ENCODE measurements at places on chromosomes 12 and 14. TPM values are rescaled to one million over a fixed set of nuclear protein-coding genes. Genes with fewer than 3 reads are reported as not detected.

DNA sequence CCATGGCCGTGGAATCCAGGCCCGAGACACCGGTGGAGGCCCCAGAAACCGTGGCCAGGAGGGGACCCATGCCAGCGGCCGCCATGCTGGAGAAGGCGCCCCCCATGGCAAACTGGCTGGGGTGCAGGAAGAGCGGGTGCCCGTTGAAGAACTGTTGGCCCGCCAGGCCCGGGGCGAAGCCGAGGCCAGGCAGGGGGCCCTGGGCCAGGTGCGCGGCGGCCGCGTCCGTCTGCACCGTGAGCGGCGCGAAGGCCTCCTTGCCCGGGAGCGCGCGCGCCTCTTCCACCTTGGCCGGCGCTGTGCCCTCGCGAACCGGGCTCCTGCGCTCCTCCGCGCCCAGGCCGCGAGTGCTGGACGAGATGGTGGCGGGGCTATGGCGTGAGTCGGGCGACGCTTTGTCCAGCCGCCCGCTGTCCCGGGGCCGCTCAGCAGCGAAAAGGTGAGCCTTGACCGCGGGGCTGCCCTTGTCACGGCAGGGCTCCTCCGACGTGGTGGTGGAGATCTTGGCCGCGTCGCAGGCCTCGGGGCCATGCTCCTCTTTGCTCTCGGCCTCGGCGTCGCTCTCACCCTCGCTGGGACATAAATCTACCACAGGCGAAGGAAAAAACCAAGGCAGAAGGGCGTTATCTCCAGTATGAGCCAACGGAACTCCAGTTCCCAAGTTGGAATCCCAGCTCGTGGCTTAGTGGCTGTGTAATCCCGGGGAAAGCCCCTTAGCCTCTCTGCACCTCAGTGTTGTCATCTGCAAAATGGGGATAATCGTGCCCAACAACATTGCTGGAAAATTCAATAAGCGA lies 9.5 kb downstream of the TBX3 start:
- peak overlapping the region; percentile 100 for H3K4me3 ChIP-seq
- no peaks in the 10 kb centered on the region for H3K27me3 ChIP-seq
- peaks cover 85% of the 10 kb centered on the region for H3K4me1 ChIP-seq
- peaks cover 72% of the 10 kb centered on the region for H3K36me3 ChIP-seq
- DNase-seq, result no peak
- H3K27ac ChIP-seq, result peak overlapping the region; percentile 100

The BMP4 gene
- total RNA-seq, result 35.2 TPM

The NRIP2 gene
- not detected for total RNA-seq

- peaks cover 54% of the 10 kb centered on the region for H3K4me1 ChIP-seq
- H3K27ac ChIP-seq, result peak overlapping the region; percentile 68
- no peaks in the 10 kb centered on the region for H3K27me3 ChIP-seq
- no peak overlapping the region for H3K4me3 ChIP-seq
- peaks cover 3% of the 10 kb centered on the region for H3K36me3 ChIP-seq
These were observed 43.5 kb downstream of the IGF1 start for GRCh38 chr12:102436867-102437266.

- H3K27ac ChIP-seq, result no peak overlapping the region
- DNase-seq, result no peak
- H3K4me3 ChIP-seq, result no peak overlapping the region
- H3K36me3 ChIP-seq, result no peaks in the 10 kb centered on the region
- peaks cover 77% of the 10 kb centered on the region for H3K27me3 ChIP-seq
- H3K4me1 ChIP-seq, result no peaks in the 10 kb centered on the region
These were observed 237.6 kb upstream of the CRY1 start for GRCh38 chr12:107330831-107331431.

DNA sequence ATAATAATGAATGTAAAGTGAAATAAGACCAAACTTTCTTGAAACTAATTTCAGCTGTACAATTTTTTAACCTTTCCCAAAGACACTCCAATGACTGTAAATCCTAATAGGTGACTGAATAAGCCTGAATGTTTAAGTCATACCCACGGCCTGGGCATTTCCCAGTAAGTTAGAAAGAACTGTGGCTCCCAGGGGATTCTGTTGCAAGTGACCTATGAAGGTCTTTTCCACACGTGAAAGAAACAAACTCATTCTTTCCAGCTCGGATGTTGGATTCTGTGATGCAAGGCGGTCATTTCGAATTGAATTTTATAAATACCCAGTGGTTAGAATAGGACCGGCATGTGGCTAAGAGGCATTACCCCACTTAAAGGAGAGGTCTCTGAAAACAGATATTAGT lies 1134.4 kb downstream of the GALC start:
- peak overlapping the region; percentile 59 for H3K27ac ChIP-seq
- no peaks in the 10 kb centered on the region for H3K27me3 ChIP-seq
- H3K36me3 ChIP-seq, result no peaks in the 10 kb centered on the region
- H3K4me1 ChIP-seq, result peaks cover 14% of the 10 kb centered on the region
- no peak for DNase-seq

GRCh38 chr12:47269916-47270315 lies 190.2 kb upstream of the AMIGO2 start:
- peaks cover 6% of the 10 kb centered on the region for H3K4me1 ChIP-seq
- H3K27me3 ChIP-seq, result no peaks in the 10 kb centered on the region
- H3K27ac ChIP-seq, result no peak overlapping the region
- DNase-seq, result no peak
- no peaks in the 10 kb centered on the region for H3K36me3 ChIP-seq

The MYH6 gene
- total RNA-seq, result not detected

The MRPL42 gene
- 63.0 TPM for total RNA-seq

The MGST1 gene
- 24.0 TPM for total RNA-seq

DNA sequence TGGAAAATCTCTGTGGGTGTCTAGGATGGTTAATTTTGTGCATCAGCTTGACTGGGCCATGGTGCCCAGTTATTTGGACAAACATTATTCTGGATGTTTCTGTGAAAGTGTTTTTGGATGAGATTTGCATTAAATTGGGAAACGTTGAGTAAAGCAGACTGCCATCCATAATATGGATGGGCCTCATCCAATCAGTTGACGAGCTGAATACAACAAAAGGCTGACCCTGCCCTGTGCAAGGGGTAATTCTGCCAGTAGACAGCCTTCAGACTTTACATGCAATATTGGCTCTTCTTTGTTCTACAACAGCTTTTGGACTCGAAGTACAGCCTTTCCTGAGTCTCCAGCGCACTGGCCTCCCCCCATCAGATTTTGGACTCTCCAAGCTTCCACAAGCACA lies 1.5 kb upstream of the CDKN3 start:
- no peaks in the 10 kb centered on the region for H3K27me3 ChIP-seq
- no peak overlapping the region for H3K4me3 ChIP-seq
- no peak overlapping the region for H3K27ac ChIP-seq
- no peaks in the 10 kb centered on the region for H3K36me3 ChIP-seq
- peaks cover 18% of the 10 kb centered on the region for H3K4me1 ChIP-seq

The PLEK2 gene
- not detected for total RNA-seq

The CSRP2 gene
- total RNA-seq, result 81.8 TPM

The TMTC1 gene
- 0.91 TPM for total RNA-seq

DNA sequence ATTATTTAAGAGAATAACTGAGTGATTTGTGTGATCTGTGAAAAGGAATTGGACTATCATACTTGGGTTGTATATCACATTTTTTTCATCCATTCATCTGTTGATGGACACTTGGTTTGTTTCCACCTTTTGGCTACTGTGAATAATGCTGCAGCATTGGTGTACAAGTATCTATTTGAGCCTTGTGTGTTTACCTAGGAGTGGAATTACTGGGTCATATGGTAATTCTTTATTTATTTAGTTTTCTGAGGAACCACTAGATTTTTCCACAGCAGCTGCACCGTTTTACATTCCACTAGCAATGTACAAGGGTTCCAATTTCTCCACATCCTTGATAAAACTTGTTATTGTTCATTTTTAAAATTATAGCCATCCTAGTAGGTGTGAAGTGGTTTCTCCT lies 56.1 kb downstream of the APAF1 start:
- peaks cover 12% of the 10 kb centered on the region for H3K36me3 ChIP-seq
- peaks cover 3% of the 10 kb centered on the region for H3K4me1 ChIP-seq
- DNase-seq, result no peak
- no peaks in the 10 kb centered on the region for H3K27me3 ChIP-seq

GRCh38 chr12:132202929-132203721 lies 58.9 kb downstream of the NOC4L start:
- H3K27ac ChIP-seq, result no peak overlapping the region
- no peak for DNase-seq
- H3K27me3 ChIP-seq, result peaks cover 65% of the 10 kb centered on the region
- no peak overlapping the region for H3K4me3 ChIP-seq

GRCh38 chr12:10067942-10068341 lies 30.8 kb downstream of the CLEC1A start:
- H3K4me1 ChIP-seq, result peaks cover 27% of the 10 kb centered on the region
- no peaks in the 10 kb centered on the region for H3K27me3 ChIP-seq
- no peaks in the 10 kb centered on the region for H3K36me3 ChIP-seq
- H3K27ac ChIP-seq, result peak overlapping the region; percentile 81
- no peak overlapping the region for H3K4me3 ChIP-seq

DNA sequence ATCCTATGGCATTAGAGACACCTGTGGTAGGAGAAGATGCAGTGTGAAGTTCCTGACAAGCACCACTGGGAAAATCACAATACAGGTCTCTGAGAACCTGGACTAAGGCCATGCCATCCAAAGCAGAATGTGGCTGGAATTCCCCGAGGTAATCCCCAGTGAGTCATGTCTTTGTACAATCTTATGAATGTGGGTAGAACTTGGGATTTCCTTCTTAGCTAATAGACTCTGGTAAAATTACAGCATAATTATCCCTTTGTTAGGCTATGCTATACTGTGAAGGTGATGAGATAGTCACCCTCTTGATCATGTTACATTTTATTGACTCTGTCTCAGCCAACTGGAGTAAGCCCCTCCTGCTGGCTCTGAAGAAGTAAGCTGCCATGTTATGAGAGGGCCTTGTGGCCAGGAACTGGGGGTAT lies 224.3 kb upstream of the DCN start:
- no peak for DNase-seq
- H3K27me3 ChIP-seq, result no peaks in the 10 kb centered on the region
- H3K4me1 ChIP-seq, result peaks cover 7% of the 10 kb centered on the region
- no peaks in the 10 kb centered on the region for H3K36me3 ChIP-seq

The SPTB gene
- 9.0 TPM for total RNA-seq

GRCh38 chr14:74905595-74906142 lies 17.4 kb downstream of the RPS6KL1 start:
- peaks cover 14% of the 10 kb centered on the region for H3K36me3 ChIP-seq
- H3K27me3 ChIP-seq, result no peaks in the 10 kb centered on the region
- peak; percentile 64 for DNase-seq
- no peak overlapping the region for H3K4me3 ChIP-seq

GRCh38 chr14:80653956-80654355 lies 287.6 kb downstream of the CEP128 start:
- H3K4me1 ChIP-seq, result peaks cover 11% of the 10 kb centered on the region
- no peak for DNase-seq
- H3K36me3 ChIP-seq, result peaks cover 2% of the 10 kb centered on the region
- H3K4me3 ChIP-seq, result no peak overlapping the region

The SSPN gene
- total RNA-seq, result 19.4 TPM

The PPP1R1A gene
- 0.54 TPM for total RNA-seq

DNA sequence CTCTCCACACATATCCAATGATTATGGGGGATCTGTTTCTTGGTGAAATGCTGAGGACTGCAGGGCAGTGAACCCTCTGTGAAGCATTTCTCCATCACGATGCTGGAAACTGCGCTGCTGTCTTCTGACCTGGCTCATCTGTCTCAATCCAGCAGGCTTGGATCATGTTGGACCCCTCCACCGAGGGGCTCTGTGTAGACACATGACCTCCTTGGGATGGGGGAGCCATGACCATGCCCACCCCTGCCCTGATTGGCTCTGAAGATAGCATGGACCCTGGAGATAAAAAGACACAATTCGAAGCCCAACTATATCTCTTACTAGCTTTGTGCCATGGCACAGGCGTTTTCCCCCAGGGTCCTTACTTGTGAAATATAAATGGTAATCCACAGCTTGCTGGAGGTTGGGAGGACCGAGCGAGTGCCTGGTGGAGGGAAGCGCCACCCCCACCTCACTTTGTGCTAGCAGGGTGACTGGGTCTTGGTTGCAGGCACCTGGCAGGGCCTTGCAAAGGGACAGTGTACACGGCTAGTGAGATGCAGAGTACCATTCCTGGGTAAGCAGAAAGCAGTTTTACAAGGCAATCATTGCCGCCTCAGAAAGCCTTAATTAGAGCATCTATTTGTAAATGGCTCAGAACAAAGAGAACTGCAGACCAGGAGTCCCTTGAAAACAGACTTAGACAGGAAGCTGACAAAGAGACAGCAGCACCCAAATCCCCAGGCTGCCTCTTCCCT lies 2.4 kb upstream of the KRT83 start:
- no peak overlapping the region for H3K27ac ChIP-seq
- H3K4me3 ChIP-seq, result no peak overlapping the region
- no peaks in the 10 kb centered on the region for H3K36me3 ChIP-seq
- DNase-seq, result peak; percentile 6
- peaks cover 46% of the 10 kb centered on the region for H3K27me3 ChIP-seq

The CISTR gene
- not detected for total RNA-seq

DNA sequence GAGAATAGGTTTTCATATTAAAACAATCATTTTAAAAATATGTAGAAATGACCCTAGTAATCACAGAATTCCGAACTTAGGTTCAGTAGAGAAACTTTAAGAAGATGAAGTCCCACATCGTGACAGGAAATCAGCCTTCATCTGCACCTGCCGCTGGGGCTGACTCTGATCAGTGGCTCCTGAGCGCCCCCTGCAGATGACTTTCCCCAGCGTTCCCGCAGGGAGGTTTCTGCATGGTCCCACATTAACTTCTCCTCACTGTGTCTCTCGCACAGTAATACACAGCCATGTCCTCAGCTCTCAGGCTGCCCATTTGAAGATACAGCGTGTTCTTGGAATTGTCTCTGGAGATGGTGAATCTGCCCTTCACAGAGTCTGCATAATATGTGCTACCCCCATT lies 1131.1 kb downstream of the TMEM121 start:
- no peak for DNase-seq
- no peaks in the 10 kb centered on the region for H3K27me3 ChIP-seq
- H3K4me1 ChIP-seq, result no peaks in the 10 kb centered on the region
- peaks cover 2% of the 10 kb centered on the region for H3K36me3 ChIP-seq
- H3K27ac ChIP-seq, result no peak overlapping the region
- no peak overlapping the region for H3K4me3 ChIP-seq

DNA sequence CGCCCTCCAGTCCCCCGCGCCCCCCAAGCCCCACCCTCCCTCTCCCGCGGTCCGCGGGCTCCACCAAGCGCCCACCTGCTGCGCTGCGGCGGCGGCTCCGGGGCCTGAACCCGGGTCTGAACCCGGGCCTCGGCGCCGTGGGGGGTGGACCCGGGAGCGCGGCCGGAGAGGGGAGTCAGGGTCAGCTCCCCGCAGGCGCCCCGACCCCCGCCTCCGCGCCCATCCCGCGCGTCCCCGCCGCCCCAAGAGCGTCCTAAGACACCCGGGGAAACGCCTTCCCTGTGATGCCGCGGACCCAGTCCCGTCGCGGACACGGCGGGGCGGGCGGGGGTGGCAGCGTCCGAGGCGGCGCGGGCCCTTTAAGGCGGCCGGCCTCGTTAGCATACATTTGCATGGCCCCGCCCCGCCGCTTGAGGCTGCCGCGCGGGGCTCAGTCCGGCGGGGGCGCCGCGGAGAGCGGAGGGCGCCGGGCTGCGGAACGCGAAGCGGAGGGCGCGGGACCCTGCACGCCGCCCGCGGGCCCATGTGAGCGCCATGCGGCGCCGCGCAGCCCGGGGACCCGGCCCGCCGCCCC lies at the start of gene MMP17:
TSS of gene MMP17 (plus strand) at position 433 of the 574 bp plus-strand sequence. CDS start at position 535, 102 bp downstream.
- peaks cover 65% of the 10 kb centered on the region for H3K27me3 ChIP-seq
- no peaks in the 10 kb centered on the region for H3K36me3 ChIP-seq
- H3K4me1 ChIP-seq, result peaks cover 9% of the 10 kb centered on the region
- peak within 1 kb of the TSS; percentile 59 for H3K4me3 ChIP-seq
- no peak within 1 kb of the TSS for H3K27ac ChIP-seq

- peaks cover 2% of the 10 kb centered on the region for H3K36me3 ChIP-seq
- no peak overlapping the region for H3K4me3 ChIP-seq
- no peak overlapping the region for H3K27ac ChIP-seq
- no peak for DNase-seq
- H3K27me3 ChIP-seq, result no peaks in the 10 kb centered on the region
These were observed 122.3 kb upstream of the CPM start for GRCh38 chr12:69055280-69055679.

The RD3L gene
- not detected for total RNA-seq
